ENCODE measurements at places on chromosomes 4 and X. TPM values are rescaled to one million over a fixed set of nuclear protein-coding genes. Genes with fewer than 3 reads are reported as not detected.

Gene TSPAN7
- total RNA-seq = 1.2 TPM

DNA sequence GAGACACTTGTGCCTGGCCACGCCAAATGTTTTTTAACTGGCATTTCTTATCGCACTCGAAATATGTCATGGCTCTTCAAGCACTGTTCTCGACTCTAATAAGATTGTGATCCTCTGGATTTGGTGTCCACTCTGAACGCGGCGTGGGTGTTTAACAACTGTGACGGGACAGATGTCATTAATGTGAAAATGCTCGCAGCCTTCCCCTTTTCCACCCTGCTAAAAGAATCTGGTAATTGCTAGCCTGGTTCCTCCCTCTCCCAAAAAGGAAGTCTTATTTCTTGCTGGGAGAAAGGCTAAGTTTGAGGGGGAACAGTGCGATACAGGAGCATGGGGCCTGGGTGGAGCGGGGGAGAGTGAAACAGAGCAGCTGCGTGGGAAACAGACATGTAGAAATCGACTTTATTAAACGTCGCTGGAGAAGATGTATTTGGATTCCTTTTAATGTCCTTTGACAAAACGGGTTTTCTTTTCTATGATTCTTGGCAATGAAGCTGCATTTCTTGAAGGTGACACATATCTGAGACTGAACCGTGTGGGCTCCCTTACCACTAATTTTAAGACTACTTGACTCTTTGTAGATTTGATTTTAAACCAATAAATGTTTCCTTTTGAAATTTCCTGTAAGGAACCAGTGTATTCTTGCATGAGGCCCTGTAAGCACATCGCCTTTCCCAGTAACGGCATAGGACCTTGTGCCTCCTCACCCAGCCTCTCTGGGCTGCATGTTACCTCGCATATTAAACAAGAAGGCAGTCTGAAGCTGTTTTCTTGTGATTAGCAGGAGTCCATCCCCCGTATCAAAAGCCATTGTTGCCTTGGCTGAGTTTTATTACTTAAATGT lies 17.8 kb downstream of the TBC1D1 start:
- ATAC-seq = no peak

- no peak for ATAC-seq
Measured at GRCh38 chrX:103405009-103405333, 28.6 kb downstream of the BEX3 start.

Gene DTHD1
- total RNA-seq = 0.99 TPM

DNA sequence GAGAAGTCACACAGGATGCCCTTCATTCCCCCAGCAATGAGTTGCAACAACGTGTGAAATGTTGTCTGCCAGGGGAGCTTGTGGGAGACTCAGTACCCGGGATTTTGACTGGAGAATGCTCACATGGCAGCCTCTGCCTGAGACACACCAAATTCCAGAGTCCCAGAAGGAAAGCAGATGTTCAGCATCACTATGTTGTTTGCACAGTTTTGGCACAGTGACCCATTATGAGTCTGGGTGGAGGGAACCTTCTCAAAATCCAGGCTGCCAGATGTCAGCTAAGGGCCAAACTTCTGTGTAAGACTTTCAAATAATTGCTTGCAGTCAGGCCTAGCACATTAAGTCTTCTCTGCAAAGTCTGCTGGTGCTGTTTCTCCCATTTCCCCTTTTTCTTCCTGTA lies 1029.7 kb upstream of the TENM3 start:
- ATAC-seq = no peak

Gene TNIP3
- 3.6 TPM for total RNA-seq

Gene SPON2
- total RNA-seq = 18.7 TPM

DNA sequence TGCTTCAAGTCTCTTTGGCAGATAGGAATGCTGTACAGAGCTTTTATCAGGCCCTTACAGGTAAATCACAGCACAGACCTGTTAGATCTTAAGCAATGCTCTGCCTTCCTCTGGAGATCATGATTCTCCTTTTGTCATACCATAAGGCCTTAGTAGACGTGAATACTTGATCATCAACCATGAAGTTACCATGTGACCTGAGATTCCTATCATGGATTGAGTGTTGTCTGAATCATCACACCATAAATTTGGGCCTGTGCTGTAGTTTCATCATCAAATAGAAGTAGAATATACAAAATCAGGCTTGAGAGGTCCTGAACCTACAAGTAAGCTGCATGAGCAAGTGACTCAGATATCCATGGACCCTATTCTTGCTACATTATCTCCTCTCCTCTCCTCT lies 466.8 kb upstream of the INTU start:
- no peak for ATAC-seq

DNA sequence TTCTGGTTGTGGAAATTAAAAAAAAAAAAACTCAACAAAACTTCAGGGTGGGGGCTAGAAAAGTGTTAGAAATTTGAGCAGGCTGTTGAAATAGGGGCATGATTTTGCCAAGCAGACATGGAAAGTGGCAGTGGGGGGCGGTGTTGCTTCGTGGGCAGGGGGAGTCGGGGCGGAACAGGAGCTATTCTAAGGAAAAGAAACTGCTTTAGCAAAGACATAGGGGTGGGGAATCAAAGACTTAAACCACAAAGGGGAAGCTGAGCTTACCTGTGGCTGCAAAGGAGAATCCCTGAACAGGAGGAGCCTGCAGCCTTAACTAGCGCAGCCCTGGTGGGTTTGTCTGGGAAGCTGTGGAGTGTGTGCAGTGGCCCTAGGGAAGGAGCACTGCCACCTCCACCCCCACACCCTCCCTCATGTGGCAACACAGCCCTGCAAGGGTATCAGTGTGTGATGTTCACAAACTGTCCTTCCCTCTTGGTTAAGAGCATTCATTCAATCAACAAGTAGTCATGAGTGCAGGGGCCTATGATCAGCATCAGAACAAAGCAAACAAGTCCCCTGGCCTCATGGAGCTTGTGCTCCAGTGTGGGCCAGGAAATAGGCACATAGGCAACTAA lies 20.5 kb downstream of the SEL1L3 start:
- no peak for ATAC-seq
